ENCODE measurements at places on chromosomes 6 and 20. TPM values are rescaled to one million over a fixed set of nuclear protein-coding genes. Genes with fewer than 3 reads are reported as not detected.

GRCh38 chr20:63126876-63127699 is 88.8 kb downstream of the YTHDF1 start:
- H3K27ac ChIP-seq: no peak overlapping the region
- no peak overlapping the region for H3K4me3 ChIP-seq
- no peaks in the 10 kb centered on the region for H3K4me1 ChIP-seq

The RNF217 gene
- 0.86 TPM for total RNA-seq

The LPA gene
- not detected for total RNA-seq

GRCh38 chr6:149093643-149094042 is 223.9 kb upstream of the TAB2 start:
- peak overlapping the region; percentile 13 for H3K4me3 ChIP-seq
- peaks cover 65% of the 10 kb centered on the region for H3K4me1 ChIP-seq
- H3K27ac ChIP-seq: peak overlapping the region; percentile 27
- no peak for DNase-seq
- H3K36me3 ChIP-seq: no peaks in the 10 kb centered on the region

The TMEM74B gene
- total RNA-seq: not detected

DNA sequence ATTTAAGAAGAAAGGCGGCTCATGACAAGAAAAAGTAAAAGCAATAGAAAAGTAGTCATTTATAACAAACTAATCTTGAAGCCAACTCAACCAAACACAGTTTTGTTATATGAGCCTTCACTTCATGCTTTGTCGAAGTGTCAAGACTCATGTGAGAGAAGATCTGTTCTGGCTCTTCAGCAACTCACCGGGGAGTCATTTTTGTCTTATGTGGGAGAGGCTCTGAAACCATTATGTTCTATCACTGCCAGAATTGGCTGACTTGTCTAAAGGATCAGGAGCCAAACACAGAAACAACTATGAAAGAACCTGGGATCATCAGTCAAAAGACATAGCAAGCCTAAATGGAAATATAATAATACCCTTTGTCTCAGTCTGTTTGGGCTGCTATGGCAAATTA is 105.2 kb downstream of the CDK19 start:
- no peak overlapping the region for H3K4me3 ChIP-seq
- H3K27me3 ChIP-seq: no peaks in the 10 kb centered on the region
- DNase-seq: no peak
- no peaks in the 10 kb centered on the region for H3K36me3 ChIP-seq
- H3K27ac ChIP-seq: no peak overlapping the region
- H3K4me1 ChIP-seq: no peaks in the 10 kb centered on the region

All from CD4-positive, alpha-beta memory T cell (primary cell).